ENCODE measurements at places on chromosomes 5 and 9.

- no peak for DNase-seq
Measured at GRCh38 chr9:112531666-112532282, 45.1 kb downstream of the KIAA1958 start.

- DNase-seq, result no peak
Measured at GRCh38 chr9:35791297-35791921, at the start of gene NPR2. NPR2 (plus strand) TSS chr9:35791591; CDS start chr9:35792409, 818 bp downstream.

GRCh38 chr5:138610415-138610917, 35.3 kb upstream of the HSPA9 start:
- no peak for DNase-seq

DNA sequence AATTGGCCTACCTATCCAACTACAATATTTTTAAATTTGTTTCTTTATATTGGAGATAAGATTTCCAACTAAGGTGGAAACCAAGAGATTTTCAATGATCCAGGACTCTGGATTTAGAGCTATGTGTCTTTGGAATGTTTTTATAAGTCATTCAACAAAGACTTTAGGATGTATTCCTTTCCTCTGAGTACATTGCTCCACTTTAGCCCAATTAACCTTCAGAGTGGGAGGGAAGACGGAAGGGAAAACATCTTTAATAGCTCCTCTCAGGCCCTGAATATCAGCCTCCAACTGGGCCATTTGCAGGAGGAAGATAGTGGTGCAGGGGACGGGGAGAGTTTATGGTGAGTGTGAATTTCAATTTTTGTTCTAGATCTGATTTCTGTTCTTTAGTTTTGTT, 239.2 kb downstream of the PIK3R1 start:
- no peak for DNase-seq

GRCh38 chr9:124439686-124440243, 10.5 kb upstream of the ADGRD2 start:
- DNase-seq, result no peak

DNA sequence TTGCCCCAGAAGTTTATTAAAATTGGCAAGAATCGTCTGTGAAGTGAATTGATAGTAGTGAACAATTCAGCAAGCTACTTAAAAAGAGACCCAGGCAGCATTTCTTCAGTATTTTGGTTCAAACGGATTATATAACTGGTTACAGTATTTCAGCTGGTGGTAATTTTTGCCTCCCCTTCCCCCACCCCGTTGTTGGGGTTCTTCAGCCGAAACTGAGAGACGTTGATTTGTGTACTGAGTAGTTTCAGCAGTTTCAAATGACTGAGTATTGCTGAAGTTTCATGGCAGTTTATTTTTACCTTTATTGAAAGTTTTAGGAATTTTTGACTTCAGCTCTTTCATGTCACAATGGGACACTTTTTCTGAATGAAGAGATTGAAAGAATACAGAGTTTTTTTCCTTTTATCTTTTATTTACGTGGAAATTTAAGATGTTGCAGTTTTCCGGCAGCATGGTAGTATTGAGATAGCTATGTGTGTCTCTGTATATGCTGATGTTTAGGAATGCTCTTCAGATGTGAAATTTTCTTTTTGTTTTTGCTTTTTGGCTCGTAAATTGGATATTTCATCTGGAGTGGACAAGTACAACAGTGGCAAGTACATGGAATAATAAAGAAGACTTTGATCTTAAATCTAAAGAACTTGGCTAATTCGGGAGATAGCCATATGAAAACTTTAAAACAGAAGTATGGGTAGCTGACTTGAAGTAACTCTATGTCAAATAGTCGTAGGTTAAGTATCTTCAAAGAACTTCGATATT, 1.9 kb downstream of the GPBP1 start:
- no peak for DNase-seq

- DNase-seq, result no peak
Measured at GRCh38 chr9:137679249-137679648, 60.4 kb downstream of the EHMT1 start.

DNA sequence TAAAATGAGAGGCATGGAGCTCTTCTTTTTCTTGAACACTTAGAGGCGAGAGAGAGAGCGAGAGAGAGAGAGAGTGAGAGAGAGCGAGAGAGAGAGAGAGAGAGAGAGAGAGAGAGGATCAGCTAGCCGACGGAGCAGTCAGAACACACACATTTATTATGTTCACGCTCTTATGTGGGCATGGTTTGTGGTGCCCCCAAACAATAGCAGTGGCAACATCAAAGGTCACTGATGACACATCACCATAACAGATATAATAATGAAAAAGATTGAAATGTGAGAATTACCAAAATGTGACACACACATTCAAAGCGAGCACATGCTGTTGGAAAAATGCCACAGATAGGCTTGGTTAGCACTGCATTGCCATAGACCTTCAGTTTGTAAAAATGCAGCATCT, 116.1 kb downstream of the KDM4C start:
- no peak for DNase-seq

- no peak for DNase-seq
Measured at GRCh38 chr5:141484641-141485311, at the start of gene PCDHGC4. PCDHGC4 (plus strand) TSS chr5:141485030; CDS start chr5:141485174, 144 bp downstream.

DNA sequence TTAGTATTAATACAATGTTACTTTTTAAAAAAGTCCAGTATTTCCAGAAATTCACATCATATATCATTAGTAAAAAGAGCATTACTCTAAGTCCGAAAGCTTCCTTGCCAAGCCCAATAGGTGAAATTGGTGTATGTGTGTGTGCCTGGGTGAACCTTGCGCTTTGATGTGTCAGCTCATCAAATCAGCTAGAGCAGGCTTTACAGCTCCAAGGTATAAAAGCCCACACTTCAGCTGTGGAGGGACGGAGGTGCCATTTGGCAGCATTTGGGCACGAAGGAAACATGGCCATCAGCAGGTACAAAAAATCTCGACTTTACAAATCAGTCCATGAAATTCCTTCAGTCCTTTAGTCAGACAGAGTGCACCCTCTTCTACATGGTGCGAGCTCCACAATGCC, 76.5 kb upstream of the IL7R start:
- no peak for DNase-seq

DNA sequence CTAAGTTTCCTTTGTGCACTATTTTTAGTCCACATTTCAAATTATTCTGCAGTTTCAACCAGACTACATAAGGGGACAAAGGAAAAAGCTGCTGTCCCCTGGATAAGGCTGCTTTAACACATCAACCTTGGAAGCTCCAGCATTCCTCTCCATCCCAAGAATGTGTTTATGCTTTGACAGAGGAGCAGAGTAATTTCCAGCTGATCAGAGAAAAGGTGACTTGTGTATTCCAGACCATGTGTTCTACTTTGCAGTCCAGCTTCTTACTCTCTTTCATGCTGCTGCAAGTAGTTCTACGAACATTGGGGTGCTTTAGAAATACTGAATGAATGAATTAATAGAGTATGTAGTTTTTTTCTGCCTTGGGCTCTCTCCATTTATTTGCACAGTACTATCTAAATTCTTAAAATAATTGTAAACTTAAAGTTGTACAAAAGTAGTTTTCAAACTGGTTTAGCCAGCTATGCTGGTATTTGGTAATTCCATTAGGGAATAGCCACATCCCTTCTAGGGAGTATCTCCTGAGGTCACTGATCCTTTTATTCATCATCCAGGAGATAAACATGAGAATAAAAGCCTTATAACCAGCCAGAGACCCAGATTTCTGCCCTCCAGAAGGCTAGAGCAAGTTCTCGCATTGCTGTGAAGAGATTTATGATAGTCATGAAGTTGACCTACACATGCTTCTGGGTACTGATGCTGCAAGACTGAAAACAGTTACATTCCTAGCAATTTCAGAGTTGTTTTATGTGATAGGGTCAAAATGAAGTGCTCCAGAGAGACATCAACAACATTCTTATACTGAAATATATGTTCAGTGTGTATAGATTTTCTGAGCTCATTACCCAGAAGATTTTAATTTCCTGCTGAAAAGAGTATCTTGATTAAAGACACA, 215.2 kb downstream of the COMMD10 start:
- DNase-seq, result no peak

GRCh38 chr9:101912698-101913097, 174.3 kb upstream of the GRIN3A start:
- no peak for DNase-seq

DNA sequence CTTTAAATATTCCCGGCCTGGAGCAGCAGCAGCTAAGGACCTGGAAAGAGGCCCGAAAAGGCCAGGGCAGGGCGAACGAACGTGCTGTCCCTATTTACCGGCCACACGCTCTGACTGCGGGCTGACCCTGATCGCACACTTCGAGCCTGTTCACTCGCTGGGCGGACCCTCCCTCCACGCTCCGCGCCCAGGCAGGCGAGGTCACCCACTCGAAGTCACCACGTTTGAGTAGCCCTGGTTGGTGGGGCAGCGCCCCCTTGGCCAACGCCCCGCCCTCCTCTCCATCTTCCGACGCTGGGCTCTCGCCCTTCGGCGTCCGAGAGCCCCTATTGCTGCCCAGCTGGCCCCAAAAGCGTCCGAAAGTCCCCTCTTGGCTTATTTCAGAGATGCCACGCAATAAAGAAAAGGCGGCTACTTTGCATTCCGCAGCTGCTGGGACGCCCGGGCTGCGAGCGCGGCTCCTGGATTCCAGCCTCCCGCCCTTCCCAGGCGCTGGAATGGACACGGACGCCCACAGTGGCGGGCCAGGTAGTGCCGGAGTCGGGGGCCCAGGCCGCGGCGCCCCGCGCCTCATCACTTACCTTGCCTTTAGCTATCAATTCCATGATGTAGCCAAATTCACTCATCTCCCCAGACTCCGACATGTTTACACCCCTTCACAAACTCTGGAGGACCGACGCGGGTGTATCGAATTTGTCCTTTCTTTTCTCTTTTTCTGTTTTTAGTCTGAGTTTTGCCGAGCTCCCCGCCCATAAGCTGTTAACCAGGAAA, 9.9 kb upstream of the TRIM36 start:
- DNase-seq, result no peak

DNA sequence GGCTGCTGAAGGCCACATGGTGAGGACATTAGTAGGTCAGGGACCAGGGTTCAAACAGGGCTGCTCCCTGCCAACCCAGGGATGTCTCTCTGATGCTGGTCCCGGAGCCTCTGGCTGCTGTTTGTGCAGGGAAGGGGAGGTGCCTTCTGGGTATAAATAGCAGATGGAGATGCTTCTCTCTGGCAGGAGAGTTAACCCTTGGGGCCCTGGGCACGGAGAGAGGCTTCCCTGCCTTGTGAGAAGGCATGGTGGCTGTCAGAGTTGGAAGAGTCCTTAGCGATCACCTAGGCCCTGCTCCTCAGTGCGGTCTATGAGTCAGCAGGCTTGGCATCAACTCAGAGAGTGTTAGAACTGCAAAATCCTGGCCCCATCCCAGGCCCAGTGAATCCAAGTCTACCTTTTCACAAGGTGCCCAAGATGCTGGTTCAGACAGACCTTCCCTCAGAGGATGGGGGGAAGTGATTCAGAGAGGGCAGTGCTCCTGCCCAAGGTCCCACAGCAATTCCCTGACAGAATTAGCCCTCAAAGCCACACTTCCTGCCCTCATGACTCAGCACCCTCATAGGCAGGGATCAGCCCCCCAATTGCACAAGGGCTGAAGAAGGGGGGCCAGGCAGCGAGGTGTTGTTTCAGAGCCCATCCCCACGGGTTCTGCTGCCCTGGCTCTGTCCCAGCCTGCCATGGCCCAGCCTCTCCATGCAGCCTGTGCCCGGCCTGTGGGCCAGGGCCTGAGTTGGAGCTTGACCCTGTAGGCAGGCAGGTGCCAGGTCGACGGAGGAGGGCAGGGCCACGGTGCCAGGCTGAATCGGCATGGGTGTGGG, 25.6 kb downstream of the CAMK2A start:
- peak; percentile 38 for DNase-seq

DNA sequence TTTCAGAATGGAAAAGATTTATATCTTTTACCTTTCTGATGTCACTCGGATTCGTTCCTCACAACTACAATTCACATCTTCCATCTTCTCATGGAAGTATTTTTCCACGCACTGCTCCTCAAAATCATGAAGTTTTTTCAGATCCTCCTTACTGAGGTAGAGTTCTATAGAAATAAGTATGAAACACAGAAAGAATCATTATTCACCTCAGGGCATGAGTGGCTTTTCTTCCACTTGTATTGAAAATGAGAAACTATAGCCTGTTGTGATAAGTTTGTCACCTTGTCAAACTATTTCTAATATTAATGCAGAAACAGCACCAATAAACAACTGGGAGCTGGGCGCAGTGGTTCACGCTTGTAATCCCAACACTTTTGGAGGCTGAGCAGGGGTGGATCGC, 116.0 kb downstream of the TRPM6 start:
- DNase-seq, result no peak

GRCh38 chr5:137220523-137220927, 278.6 kb downstream of the SPOCK1 start:
- DNase-seq, result no peak

GRCh38 chr9:14706530-14707140, 13.4 kb upstream of the ZDHHC21 start:
- DNase-seq, result no peak

DNA sequence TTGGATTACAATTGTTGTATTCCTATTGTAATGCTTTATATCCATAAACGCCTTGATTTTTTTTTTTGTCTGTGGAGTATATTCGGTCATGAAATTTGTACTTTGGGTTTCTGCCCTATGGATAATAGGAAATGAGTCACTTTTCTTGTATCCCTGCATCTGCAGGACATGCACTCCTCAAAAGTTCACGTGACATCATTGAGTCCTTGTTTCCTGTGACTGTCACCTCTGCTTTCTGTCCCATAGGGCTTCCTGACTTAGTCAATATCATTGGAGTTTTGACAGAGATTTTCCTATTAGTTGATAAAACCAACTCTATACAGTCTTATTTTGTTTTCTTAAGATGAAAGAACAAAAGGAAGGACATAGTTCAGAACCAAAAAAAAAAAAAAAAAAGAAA, 356.3 kb downstream of the MAT2B start:
- DNase-seq, result no peak

GRCh38 chr9:131524665-131525315, 6.3 kb downstream of the UCK1 start:
- DNase-seq, result no peak
